ENCODE measurements at places on chromosomes 1 and 21.

DNA sequence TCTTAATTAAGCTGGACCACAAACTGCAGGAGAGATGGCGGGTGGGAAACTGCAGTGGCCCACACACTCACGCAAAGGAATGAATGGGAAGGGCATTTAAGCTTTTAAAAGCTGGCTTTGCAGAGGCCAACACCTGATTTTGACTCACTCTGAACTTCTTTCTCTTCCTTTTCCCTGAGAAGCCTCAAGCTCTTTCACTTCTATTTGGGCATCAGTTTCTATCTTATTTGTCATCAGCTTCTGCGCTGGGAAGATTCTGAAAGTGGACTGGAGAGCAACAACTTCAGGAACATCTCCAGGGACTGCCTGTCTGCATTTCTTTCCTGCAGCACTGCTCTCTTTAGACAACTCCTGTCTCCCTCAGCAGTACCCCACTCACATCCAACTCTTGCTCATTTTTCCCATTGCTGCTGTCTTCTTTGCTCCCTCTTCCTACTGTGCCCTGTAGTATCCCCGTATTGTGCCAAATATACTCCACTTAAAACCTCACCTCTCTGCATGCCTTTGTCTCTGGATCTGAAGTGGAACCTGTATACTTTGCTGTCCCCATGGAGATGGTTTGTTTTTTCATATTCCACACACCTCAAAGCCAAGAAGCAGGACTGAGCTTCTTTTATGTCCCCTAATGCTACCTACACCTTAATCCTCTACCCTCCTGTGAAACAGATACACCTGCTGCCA lies 143.3 kb upstream of the JUN start:
- no peak for DNase-seq

- no peak for DNase-seq
These were observed 263.9 kb downstream of the NTNG1 start for GRCh38 chr1:107404756-107405155.

DNA sequence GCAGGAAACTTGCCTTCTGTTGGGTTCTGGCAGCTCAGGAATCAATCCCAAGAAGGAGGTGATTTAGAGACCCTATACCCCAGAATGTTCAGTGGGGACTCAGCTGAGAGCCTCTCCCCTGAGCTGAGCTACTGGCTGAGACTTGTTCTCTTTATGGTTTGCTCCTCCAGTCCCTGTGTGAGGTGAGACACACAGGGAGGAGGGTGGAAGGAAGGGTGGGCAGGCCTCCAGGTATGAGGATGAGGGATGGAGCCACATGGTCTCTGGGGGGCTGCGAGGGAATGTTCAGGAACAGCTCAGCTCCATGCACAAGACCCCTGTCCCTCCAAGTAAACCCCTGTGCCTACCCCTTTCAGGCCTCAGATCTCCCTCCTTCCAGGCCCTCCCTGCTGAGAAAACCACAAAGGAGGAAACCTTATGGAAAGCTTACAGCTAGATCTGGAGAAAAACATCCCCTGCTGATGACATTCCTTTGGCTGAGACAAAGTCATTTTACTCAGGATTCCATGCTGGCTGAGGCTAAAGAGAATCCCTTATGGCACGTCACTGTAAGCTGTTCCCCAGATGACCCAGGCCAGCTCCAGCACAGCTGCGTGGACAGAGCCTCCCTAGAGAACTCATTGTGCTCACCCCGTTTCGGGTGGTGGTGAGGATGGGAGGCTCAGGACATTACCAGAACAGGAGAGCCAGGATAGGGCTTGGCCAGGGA lies 91.5 kb upstream of the IPO9 start:
- DNase-seq: no peak

DNA sequence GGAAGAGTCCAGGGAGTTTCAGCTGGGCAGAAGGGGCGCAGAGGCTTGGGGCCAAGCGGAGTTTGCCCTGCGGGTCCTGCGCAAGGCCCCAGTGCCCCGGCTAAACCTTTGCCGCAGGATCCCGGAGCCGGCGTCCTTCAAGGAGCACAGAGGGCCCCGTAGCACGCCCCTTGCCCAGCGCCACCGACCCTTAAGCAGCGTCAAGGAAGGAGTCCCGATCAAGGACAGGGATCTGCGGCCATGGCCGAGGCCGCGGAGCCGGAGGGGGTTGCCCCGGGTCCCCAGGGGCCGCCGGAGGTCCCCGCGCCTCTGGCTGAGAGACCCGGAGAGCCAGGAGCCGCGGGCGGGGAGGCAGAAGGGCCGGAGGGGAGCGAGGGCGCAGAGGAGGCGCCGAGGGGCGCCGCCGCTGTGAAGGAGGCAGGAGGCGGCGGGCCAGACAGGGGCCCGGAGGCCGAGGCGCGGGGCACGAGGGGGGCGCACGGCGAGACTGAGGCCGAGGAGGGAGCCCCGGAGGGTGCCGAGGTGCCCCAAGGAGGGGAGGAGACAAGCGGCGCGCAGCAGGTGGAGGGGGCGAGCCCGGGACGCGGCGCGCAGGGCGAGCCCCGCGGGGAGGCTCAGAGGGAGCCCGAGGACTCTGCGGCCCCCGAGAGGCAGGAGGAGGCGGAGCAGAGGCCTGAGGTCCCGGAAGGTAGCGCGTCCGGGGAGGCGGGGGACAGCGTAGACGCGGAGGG lies 520 bp downstream of the CLIC6 start:
- no peak for DNase-seq

DNA sequence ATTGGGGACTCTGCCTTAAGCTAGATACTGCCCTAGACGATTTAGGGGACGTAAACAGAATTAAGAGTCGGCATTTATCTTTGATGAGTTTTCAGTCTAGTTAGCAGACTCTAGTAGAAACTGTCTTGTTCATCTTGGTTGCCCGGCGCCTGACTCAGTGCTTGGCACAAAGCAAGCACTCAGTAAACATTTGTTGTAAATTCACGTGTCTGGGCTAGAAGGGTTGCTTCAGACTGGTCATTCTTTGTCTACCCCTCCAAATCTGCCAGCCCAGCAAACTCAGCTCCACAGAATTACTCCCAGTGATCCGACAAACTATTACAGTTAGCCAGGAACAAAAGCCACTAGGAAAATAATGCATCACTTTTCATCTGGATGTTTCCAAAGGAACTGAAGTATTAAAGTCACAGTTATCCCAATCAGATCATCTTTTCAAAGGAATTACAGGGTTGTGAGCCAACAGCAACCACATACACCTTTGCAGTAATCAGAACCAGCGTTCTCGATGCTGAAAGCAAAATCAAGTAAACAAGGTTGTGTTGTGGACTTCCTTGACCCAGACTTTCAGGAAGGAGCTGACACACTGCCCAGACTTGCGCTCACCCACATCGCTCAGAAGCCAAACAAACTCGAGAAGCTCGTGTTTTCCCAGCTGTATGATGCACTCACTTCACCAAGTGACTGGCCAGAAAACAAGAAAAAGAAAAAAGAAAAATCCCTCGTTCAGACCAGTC lies 66.5 kb upstream of the GADD45A start:
- DNase-seq: no peak

GRCh38 chr1:177077734-177078499 lies 86.6 kb downstream of the ASTN1 start:
- DNase-seq: no peak

- no peak for DNase-seq
These were observed 7.1 kb downstream of the PROX1 start for GRCh38 chr1:213994888-213995287.

DNA sequence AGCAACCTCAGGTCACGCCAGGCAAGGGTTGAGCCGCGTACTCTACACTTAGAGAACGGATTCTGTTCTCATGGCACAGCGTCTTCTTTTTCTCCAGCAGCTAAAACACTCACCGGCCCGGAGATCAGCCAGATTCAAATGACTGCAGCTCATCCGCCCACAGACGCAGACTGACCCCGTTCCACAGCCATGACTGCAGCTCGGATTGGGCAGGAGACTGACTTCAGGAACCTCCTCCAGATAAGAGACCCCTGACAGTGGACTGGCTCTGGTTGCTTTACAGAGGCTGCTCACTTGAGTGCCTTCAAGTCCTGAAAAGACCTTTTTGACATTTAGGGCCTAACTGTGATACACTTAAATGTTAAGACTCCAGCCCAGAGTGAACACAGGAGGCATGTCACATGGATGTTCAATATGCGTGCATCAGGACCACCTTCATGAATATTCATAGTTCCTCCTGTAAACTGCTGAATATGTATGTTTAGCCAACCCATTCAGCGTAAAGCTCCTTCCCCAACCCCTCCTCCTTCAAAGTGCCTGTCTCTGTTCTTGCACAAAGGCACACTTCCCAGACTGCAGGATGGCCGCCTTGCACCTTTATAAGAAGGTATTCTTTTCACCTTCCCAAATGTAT lies 42.6 kb downstream of the BACE2 start:
- DNase-seq: no peak

- DNase-seq: no peak
These were observed 500 bp downstream of the EPHA10 start for GRCh38 chr1:37764414-37764825.

DNA sequence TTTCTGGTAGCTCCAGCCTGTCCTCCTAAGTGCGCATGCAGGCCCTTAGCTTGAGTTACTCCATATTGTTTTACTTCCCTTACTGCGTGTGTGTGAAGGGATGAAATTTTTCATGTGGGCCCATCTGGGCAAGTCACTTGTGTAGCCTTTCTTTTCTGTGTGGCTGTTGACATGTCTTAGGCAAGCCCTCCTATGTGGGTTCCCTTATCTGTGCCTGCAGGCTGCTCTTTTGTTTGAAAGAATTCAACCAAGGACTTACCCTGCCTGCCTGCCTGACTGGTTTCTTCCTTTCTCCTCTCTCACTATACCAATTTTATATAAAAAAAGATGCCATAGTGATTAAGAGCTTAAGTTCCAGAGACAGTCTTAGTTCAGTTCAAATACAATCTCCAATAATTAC lies 249.3 kb downstream of the ATG4C start:
- no peak for DNase-seq

- DNase-seq: no peak
These were observed 34.9 kb downstream of the PTGFRN start for GRCh38 chr1:116944613-116945012.

- peak; percentile 39 for DNase-seq
These were observed 19.9 kb downstream of the INSRR start for GRCh38 chr1:156838972-156839371.

DNA sequence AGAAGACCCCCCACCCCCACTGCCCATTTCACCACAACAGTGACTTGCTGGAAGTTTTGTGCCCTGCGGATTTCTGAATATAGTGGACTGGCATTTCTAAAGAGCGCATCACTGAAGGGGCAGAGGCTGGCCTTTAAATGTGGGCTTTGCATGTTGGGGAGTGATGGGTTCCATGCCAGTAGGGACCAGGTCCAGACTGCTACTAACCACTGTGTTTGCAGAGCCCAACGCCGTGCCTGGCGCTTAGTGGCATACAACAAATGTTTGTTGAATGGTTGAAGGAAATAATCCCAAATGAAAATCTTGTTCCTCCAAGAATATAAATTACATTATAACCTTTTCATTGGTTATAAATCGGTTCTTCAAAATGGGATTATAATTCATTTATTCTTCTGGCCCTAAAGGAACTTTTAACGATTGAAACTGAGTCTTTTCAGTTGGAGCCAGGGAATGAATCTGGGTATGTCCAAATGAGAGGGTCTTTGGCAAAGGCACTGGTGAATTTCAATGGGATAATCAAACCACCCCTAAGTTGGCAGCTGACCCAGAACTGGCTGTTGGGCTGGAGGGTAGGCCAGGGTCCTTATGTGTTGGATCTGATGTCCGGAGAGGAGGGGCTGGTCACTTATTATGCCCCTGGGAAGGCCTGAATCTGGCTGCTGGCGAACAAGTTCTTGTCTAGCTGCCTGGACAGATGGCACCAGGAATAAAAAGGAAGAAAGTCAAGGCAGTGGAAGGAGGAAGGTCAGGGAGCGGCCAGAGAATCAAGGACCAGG lies 13.8 kb upstream of the SDHB start:
- no peak for DNase-seq

- no peak for DNase-seq
These were observed 240.2 kb downstream of the USH2A start for GRCh38 chr1:216183007-216183406.

DNA sequence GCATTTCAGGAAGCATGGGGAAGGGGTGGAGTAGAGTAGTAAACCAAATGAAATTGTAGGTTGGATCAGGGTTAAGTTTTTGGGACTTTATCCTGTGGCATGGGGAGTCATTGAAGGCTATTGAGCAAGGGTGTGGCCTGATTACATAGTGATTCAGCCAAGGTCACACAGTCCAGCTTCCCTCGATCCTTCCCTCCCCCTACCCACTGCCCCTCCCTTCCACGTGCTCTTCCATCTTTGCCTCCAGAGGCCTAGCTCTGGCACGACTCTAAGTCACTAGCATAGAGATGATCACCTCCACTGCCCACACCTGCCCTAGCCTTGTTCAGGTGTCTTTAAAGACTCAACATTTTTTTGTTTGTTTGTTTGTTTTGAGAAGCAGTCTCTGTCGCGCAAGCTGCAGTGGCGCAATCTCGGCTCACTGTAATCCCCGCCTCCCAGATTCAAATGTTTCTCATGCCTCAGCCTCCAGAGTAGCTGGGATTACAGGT lies 37.2 kb upstream of the SLC9A1 start:
- no peak for DNase-seq

- DNase-seq: no peak
These were observed 45.7 kb downstream of the ELK4 start for GRCh38 chr1:205585835-205586785.

- DNase-seq: no peak
These were observed 265.7 kb upstream of the C1orf174 start for GRCh38 chr1:4165686-4166300.

DNA sequence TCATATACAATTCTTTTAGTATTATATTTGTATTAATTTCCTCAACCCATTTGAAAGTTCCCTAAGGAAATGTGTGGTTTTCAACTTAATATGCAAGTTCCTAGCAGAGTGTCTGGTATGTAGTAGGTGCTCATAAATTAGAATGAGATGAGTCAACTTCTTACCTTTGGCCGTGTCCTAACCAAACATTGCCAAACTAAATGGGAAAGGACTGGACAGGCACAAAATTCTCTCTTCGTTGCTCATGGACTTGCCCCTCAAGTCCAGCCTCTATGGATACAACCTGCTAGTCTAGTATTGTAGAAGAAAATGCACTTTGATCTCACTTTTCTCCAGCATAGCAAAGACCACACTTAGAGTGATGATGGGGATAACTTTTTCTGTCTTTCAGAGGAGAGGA lies 11.6 kb upstream of the MRPS14 start:
- DNase-seq: no peak
